Esophagus squamous epithelium (tissue), 5 donors: ENCODE measurements at places on chromosomes 12 and 14.

- no peak for DNase-seq
Observed at GRCh38 chr12:130953771-130954543, at the start of gene ADGRD1. Gene ADGRD1, plus strand, starts transcription at chr12:130953907. Its CDS starts 559 bp downstream, at chr12:130954466.

- DNase-seq: no peak
Observed at GRCh38 chr12:94379479-94380113, 80.1 kb downstream of the CEP83 start.

DNA sequence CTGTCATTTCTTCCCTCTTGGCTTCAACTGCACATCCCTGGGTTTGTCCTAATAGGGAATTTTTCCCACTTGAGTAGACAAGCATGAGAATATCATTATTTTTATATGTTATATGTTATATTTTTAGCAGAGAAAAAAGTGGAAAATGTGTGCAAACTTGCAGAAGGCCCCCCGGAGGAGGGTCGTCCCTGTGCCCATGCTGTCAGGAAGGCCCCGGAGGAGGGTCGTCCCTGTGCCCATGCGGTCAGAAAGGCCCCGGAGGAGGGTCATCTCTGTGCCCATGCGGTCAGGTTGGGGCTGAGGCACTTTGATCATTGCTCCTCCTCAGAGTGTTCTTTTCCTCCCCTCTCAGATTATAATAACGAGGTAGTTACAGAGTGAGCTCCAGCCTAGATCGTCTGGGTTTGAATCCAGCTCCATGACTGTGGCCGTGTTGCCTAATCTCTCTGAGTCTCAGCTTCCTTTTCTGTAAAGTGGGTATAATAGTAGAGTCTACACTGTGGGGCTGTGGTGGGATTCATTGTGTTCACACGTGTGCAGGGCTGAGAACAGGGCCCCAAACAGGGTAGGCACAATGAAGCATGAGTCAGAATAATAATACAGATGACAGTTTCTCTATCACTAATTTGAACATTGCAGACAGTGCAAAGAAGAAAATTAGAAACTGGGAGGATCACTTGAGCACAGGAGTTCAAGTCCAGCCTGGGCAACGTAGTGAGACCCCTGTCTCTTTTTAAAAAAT is 33.4 kb downstream of the ELK3 start:
- DNase-seq: no peak

- no peak for DNase-seq
Observed at GRCh38 chr14:92040431-92041051, 682 bp upstream of the TRIP11 start.

DNA sequence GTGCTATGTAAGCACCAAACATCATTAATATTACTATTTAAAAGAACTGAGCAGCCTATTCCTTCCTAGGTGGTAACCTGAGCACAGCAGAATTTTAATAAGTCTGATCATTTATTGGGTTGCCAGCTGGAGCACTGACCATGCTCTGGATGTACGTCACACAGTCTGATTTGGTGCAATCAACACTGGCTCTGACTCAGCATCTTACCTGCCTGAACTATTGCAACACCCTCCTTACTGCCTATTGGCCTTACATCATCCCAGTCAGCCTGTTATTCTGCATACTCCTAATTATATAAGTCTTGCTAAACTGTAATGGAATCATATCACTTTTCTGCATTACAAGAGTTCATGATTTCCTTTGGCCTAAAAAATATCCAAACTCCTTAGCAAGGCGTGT is 149.7 kb downstream of the PTPRO start:
- DNase-seq: no peak

DNA sequence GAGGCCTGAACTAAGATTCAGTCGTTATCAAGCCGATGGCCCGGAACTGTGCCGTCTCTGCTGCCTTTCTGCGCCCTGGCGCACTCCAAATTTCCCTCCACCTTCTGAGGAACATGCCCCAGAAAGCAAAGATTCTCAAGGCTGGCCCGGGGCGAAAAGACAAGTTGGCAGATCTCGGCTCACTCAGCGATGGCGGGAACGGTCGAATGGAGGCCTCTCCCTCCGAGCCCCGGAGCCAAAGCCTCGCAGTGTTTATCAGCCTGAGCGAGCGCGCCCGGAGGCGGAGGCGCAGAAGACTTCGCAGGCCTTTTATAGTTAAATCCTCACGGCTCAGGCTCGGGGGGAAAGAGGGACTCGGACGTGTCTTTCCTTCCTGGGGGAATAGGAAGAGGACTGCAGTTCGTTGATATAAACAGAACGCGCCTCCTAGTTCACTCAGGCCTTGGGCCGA is 5.6 kb downstream of the TBX5 start:
- DNase-seq: no peak

GRCh38 chr12:53267306-53267998 is 647 bp upstream of the ESPL1 start:
- no peak for DNase-seq

DNA sequence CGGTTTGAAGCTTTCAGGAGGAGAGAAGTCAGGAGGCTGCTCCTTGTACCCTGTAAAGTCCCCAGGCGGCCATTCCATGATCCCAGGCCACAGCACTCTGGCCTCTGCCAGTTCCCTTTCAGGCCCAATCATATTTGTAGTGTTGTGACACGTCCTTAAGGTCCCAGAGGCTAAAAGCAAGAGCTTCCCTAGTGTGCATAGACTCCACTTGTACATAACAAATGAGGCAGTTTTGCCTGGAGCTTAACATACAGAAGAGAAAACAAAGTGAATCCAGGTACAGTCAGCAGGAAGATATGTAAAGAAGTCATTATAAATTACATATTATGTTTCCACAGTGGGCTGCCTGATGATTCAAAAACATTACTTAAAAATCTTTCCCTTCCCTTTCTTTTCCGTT is 81.1 kb upstream of the RPH3A start:
- DNase-seq: no peak

DNA sequence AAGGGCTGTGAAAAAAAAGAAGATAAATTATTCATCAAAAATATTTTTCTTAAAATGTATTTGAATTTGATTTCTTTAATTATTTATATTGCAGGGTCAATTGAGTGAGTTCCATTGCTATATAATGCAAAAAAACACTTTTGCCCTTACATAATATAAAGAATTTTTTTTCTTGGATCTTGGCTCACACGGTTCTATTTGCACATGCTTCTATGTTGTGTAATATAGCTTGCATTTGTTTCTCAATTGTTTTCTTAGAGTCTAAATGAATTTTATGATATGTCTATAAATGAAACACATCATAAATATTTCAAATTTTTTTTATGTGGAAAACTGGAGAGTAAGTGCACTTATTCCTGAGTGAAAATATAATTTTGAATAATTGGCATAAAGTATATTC is 694.2 kb downstream of the SLC6A15 start:
- DNase-seq: no peak

DNA sequence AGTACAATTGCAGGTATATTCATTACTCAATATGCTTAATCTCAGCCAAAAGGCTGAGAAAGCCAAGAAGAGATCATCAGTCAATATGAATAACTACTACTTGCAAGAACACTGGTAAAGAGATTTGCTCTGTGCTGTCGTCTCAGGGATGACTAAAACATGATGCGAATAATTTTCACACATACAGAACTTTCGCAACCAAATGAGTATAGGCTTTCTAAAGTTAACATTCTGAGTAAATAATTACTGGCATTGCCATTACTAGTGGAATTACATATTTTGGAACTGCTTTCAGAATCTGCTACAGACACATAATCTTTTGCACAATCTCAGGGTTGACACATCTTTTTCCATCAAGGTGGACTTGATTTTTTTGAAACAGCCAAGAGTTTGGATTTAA is 24.7 kb downstream of the NCKAP1L start:
- DNase-seq: no peak

GRCh38 chr14:69986336-69986735 is 107.1 kb downstream of the SMOC1 start:
- no peak for DNase-seq

- no peak for DNase-seq
Observed at GRCh38 chr12:130192642-130193345, 30.5 kb downstream of the FZD10 start.

DNA sequence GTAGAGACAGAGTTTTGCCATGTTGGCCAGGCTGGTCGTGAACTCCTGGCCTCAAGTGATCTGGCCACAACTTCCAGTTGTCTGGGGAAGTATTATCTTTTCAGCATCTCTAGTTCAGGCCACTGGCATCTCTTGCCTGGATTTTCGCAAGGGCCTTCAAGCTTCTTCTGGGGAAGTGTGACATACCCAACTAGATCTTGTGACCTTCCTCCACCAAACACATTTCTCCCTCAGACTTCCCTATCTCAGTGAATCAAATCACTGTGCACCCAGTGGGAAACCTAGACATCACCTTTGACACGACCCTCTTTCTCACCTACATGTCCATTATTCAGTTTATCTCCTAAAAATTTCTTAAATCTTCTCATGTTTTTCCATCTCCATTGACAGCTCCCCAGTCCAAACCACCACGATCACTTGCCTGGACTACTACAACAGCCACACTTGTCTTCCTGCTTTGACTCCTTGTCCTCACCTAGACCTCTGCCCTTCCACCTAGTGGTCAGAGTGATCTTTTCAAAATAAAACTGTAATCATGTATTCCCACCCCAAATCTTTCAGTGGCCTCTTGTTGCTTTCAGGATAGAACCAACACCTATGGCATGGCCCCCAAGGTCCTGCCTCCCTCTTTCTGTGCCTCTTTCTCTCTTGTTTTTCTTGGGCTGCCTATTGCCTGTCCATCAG is 3.3 kb downstream of the EEF1AKMT3 start:
- DNase-seq: no peak

DNA sequence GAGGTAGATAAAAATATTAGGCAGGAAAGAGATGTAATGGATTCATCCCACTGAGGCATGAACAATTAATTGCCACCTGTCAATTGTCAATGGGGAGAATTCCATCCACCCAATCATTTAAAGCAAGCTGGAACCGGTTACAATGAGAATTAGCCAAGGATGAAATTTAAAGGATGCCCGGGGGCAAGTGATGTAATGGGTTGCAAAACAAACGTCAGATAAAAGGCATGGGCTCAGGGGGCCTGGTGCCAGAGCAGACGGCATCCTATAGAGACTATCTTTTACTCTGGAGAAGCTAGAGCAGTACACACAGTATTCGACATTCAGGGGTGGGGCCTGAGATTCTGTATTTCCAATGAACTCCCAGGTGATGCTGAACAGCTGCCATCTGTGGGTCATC is 80.5 kb upstream of the ZFP36L1 start:
- no peak for DNase-seq

DNA sequence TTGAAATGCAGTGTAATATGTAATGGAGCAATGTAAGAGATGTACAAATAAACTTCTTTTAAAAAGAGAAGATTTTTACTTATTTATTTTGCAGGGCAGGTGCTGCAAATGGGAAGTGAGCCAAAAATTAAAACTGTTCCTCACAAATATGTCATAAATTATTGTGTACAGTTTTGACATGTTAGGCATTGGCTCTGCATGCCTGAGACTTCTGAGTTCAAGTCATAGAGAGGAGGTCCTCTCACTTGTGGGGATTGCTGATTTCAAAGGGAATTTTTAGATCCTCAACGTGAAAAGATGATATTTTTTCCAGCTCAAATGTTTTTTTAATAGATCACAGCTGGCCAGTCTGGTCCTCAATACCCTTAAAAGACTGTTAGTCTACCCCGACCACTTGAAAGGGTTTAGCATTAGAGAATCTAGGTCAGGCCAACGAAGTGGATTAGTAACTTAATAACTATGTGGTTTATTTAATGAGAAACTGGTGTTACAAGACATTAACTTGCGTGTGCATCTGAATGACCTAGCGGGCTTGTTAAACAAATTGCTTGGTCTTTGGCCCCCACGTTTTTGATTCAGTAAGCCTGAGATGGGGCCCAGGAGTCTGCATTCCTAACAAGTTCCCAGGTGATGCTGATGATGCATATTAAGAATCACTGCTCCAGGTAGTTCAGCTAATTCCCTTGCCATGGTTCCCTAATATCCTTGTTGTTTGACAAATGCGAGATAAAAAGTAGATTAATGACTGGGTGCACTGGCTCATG is 30.9 kb upstream of the WDR89 start:
- DNase-seq: no peak

- DNase-seq: no peak
Observed at GRCh38 chr14:69481815-69482568, 2.5 kb upstream of the PLEKHD1 start.

DNA sequence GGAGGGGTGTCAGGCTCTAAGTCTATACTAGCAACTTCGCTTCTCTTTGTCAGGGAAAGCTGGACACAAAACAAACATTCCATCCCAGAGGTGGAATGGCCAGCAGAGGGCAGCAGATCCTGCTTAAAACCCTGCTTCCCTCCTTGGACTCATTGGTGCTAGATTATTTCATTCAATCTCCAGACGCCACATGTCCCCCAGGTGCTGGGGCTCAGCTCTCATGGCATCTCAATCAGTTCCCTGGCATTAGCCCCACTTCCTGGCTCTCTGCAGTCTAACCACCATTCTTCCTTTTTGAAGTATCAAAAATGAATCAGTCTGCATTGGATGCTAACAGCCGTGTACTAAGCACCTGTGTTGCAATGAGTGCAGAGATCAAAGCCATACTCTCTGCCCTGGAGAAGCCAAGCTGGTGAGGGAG is 8.1 kb upstream of the PPP1R1A start:
- no peak for DNase-seq

GRCh38 chr12:52123487-52124186 is 44.1 kb downstream of the SMIM41 start:
- DNase-seq: no peak

GRCh38 chr14:44897041-44897844 is 64.5 kb downstream of the KLHL28 start:
- DNase-seq: peak; percentile 89

DNA sequence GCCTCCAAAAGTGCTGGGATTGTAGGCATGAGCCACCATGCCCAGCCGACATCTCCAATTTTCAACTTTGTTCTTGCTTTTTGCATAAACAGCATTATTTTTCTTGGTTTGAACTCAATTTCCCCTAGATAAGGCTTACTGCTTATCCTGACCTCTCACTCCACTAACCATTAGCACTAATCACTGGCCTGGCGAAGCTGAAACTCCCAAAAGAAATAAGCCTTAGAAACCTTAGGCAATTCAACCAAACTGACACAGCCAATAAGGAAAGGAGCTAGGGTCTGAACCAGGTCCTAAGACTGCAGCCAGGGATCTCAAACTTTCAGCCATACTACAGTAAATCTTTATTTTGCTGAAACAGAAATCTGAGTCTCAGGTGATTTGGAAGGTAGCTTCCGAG is 448.0 kb downstream of the RMST start:
- no peak for DNase-seq

DNA sequence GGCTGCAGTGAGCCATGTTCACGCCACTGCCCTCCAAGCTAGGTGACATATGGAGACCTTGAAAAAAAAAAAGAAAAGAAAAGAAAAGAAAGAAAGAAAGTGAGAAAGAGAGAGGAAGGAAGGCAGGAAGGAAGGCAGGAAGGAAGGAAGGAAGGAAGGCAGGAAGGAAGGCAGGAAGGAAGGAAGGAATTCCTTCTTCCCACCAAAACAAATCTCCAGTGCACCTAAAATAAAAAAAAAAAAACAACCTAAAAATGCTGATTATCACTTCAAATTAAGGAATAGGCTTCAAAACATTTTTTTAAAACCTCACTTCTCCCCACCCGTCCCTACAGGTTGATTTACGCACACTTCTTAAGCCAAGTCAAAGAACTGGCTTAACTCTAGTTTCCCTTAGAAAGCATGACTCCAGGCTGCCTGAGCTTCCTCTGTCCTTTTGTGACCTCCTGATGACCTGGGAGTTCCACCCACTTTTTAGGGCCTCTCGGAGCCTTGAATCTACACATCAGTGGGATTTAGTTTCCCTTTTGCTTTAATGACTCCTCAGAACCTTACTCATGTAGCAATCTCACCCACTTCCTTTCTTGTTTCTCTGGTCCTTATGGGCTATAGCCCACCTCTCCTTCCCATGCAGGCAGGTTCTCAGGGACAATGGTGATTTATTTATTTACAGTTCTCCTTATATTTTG is 18.6 kb downstream of the DUSP6 start:
- no peak for DNase-seq

- DNase-seq: no peak
Observed at GRCh38 chr12:27178723-27179399, 65.2 kb upstream of the STK38L start.
